ENCODE measurements at places on chromosomes 12 and 14.
A peak's percentile ranks its signal among the peaks of the same experiment; 100 is the strongest.

DNA sequence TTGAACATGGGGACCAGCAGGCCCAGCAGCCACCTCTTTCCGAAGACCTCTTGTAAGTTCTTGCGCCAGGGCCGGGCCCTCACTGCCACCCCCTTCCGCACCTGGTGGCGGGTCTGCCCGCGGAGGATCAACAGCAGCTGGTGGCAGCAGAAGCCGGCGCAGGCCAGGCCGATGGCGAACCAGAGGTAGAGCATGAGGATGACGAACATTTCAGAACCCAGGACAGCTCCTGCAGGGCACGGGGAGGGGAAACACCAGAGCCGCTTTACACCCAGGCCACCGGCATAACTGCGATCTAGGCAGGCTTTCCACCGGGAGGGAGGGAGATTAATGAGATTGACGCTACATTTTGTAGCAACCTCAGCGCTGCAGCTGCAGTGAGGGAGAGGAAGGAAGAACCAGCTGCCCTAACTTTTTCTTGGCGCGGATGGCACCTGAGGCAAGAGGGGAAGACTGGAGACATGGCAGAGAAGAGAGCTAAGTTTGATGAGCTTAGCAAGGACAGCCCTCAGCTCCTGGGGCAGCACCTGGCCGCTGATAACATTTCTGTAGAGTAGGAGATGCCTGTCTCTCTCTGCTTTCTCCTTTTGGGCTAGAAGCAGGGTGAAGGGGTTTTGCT, 7.8 kb downstream of the ZDHHC22 start:
- DNase-seq, result no peak

DNA sequence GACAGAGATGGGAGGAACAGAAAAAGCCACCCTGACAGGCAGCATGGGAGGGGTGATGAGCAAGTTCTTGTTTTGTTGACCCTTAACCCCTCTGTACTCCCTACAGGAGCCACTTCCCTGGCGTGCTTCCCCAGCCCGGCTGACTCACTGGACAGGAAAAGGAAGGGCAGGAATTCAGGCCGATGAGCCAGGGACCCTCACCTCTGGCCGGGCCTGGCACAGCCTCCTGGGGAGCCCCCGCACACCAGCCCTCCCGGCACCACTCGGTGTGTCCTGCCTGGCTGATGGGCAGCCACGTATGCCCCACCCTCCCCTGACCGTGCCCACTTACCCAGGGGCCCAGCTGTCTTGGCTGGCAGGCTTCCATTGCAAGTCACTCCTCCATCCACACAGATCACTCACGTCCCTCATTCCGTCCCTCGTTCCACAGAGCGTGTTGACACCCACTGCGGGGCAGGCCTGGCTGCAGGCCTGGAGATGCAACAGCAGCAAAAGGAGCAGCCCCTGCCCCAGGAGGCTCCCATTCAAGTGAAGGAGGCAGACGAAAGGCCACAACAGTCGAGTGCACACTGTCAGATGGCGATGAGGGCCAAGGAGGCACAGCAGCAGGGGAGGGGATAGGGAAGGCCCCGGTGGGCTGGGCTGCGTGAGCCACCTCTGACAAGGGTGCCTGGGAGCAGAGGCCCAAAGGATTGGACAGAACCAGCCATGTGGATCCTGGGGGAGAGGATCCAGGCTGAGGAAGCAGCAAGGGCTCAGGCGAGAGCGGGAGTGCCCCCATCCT, 19.7 kb upstream of the CD9 start:
- no peak for DNase-seq

- DNase-seq, result no peak
Observed at GRCh38 chr14:95078867-95079266, 78.5 kb downstream of the DICER1 start.

GRCh38 chr12:14905269-14906004, 19.8 kb upstream of the MGP start:
- no peak for DNase-seq

- DNase-seq, result no peak
Observed at GRCh38 chr12:117363056-117363662, 1.7 kb upstream of the NOS1 start.

GRCh38 chr14:105421723-105422615, 2.3 kb downstream of the MTA1 start:
- DNase-seq, result no peak

DNA sequence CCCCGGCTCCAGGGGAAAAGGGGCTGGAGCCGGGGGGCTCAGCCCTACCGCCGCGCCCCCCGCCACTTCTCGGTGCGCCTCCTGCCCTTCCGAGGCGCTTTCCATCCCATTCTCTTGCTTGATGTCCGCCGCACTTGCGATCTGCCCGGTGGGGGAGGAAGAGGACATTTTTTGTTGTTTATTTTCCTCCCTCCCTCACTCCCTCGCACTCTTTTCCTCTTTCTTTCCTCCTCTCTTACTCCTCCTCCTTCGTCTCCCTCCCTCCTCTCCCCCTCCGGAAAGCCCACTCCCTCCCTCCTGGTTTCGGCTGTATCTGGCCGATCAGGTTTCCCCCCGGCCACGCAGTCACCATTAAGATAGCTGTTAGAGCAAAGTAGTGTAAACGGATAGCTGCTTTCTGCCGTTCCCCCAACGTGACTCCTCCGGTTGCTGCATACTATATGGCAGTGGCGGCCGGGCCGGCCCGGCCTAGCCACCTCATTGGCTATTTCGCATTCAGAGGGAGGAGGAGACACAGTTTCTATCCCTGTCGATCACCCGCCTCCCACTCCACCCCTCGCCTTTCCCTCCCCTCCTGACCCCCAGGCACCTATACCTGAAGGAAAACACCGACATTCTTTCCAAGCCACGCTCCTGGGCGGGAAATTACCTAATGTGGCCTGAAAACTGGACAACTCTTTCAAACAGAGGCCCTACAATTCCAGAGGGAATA, at the start of gene SIX4:
Gene SIX4, minus strand, starts transcription at position 445 of the 712 bp plus-strand sequence. Its CDS starts 277 bp downstream, at position 168.
- peak; percentile 74 for DNase-seq

- no peak for DNase-seq
Observed at GRCh38 chr12:25245491-25245890, 5.2 kb downstream of the KRAS start.

DNA sequence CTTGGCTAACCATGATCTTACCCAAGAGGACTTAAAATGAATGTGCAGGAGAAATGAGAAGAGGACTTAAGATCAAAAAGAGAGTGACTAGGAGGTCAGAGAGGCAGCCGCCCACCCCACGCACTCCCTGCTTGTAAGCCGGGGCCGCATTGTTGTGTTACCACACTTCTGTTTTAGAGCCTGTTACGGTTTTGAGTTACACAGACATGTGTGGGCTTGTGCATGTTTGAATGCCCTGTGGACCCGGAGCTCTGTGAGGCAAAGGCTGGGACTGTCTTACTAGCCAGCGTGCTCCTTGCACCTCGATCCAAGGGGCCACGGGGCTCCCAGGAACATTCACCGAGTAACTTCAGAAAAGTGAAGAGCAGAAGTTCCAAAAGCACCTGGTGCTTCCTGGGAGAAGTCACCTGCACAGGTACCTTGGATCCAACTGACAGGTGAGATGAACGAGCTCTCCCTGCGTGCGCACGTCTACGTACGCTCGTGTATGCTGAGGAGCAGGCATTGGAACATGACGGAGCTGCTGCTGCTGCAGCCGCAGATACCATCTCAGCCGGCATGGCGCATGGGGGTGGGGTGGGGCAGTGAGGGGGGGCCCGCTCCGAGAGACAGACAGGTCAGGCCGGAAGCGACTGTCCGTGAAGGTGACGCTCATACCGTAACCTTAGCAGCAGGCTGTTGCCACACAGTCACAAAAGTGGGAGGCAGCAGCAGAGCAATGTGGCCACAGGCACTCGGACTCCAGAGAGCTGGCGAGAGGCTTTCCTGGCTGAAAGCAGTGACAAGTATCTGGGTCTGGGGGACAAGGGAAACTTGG, 23.7 kb downstream of the SFSWAP start:
- DNase-seq, result no peak

- DNase-seq, result no peak
Observed at GRCh38 chr12:19191563-19191962, 62.0 kb downstream of the PLEKHA5 start.

Data from NCI-H1436 treated with DMSO at 0.1 percent for 48 hours (cell line).